Heart right ventricle (tissue), 16 donors: ENCODE measurements at places on chromosomes 7 and 10. TPM values are rescaled to one million over a fixed set of nuclear protein-coding genes. Genes with fewer than 3 reads are reported as not detected.

- DNase-seq: no peak
These were observed 420.3 kb upstream of the AUTS2 start for GRCh38 chr7:69177941-69178494.

DNA sequence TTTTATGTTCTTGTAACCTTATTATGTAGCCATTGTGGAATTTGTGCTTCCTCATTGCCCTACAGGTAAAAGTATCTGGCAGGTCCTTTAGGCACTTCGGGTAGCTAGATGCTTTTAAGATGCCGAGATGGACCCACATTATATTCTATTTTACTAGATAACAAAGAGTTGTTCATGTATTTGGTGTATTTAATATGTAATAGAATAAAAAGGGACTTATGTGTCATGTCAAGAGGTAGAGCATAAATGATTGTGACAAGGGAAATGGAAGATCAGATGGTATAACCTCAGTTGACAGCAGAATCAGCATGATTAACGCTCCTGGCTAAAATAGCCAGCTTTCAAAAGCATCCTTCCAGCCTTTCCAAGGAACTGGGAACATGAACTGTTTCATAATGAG lies 50.6 kb downstream of the NPY start:
- no peak for DNase-seq

PDCD4 gene
- 43.5 TPM for total RNA-seq

- no peak for DNase-seq
These were observed 21.6 kb downstream of the PRPF18 start for GRCh38 chr10:13608246-13608853.
